ENCODE measurements at places on chromosomes 2 and 18.

DNA sequence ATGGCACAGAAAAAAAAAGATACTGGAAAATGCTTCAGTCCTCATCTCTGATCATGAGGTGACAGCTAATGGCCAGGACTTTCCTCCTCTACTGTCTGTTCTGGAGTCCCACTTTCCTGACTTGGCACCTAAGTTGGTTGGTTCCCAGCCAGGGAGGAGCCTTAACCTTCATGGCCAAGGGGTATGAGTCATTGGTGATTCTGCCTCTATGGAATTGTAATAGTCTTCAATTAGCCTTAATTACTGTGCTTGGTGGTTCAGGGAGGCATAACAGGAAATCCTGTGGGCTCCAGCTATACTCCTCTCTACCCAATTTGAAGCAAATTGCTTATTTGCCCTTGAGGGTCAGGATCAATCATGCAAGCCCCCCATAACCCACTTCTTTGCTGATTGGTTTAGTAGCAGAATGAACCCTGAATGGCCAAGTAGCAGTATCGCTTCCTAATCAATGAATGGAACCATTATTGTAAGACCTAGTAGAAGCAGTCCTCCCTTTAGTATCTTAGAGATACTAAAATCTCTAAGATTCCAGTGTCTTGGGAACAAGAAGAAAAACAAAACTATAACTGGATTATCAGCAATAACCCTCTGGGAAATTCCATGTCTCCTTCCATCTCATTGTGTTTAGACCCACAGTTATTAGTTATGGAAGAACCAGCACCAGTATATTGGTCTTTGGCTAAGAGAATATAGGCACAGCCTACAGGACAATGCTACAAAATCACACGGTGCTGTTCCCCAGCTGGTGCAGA is 109.0 kb downstream of the COL6A3 start:
- no peak for DNase-seq

GRCh38 chr2:202072737-202073401 is at the start of gene KIAA2012:
Gene KIAA2012 (plus strand): TSS chr2:202073255. CDS start chr2:202073628, 373 bp downstream.
- DNase-seq, result no peak

DNA sequence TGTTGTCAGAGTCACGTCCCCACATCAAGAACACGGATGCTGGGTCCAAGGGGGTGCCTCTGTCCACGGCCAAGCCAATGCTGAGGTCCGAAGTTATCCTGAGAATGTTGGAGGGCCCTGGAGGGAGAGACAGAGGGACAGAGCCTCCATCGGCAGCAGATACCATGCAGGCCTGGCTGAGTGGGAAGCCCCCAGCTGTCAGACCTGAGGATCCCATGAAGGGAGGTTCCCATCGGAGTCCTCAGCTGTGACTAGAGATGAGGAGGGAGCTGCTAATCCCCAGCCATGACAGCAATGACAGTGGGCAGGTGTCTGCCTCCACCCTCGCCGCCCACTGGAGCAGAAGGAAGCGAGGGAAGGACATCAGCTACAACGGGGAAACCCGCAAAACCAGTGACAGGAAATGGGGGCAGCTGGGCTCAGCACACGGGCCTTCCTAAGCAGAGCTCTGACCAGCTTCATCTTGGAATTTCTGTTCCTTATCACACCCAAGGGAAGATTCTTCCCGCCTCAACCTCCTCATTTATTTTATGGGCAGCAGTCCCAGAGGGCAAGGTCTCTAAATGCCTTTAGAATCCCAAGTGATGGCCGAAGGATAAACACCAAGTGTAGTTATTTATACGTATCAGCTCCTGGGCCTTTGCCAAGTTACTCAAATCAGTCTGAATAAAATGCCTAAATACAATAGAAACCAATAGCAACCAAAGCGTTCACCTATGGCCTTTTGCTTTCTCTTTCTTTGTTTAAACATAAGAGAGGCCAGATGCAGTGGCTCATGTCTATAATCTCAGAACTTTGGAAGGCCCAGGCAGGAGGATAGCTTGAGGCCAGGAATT is 32.2 kb downstream of the FAM178B start:
- no peak for DNase-seq

GRCh38 chr2:19569300-19569791 is 210.9 kb upstream of the OSR1 start:
- no peak for DNase-seq

DNA sequence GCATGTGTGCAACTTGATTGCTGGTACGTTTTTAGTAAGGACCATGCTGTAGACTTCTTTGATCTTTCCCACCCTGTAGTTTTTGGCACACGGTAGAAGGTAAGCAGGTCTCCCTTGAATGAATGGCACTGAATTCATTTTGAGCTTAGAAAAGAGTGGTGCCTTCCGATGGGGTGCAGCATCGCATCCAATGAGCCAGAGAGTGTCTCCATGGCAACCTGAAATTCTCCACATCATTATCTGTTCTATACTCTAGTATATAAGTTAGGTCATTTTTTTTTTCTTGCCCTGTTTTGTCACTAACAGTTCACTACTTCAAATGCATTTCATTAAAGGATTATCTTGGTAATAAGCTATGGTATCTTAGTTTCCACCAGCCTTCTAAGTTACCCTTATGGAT is 81.2 kb upstream of the REV1 start:
- no peak for DNase-seq

- DNase-seq, result no peak
These were observed 100.0 kb upstream of the DTNA start for GRCh38 chr18:34609986-34610648.

- DNase-seq, result no peak
These were observed 67.6 kb downstream of the DHRS9 start for GRCh38 chr2:169136885-169137534.

GRCh38 chr2:169360984-169361705 is 1.2 kb downstream of the LRP2 start:
- DNase-seq, result no peak

DNA sequence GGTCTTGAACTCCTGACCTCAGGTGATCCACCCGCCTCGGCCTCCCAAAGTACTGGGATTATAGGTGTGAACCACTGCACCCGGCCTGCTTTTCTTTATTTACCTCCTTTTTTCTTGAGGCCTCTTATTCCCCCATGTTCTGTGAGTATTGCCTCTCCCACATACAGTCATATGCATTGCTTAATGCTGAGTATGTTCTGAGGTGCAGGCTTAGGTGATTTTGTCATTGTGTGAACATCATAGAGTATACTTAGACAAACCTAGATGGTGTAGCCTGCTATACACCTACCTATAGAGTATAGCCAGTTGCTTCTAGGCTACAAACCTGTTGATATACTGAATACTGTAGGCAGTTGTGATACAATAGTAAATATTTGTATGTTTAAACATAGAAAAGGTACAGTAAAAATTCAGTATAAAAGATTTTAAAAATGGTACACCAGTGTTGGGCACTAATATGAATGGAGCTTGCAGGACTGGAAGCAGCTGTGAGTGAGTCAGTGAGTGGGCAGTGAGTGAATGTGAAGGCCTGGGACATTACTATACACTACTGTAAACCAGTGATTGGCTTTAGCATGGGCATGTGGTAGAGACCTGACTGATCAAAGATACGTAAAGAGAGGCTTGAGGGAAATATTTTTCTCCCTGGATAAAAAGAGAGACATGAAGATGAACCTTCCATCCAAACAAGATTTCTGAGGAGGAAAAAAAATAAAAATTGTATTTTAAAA is 17.6 kb downstream of the SLC39A10 start:
- no peak for DNase-seq

- DNase-seq, result no peak
These were observed 184.2 kb downstream of the PDE1A start for GRCh38 chr2:182242609-182243008.

DNA sequence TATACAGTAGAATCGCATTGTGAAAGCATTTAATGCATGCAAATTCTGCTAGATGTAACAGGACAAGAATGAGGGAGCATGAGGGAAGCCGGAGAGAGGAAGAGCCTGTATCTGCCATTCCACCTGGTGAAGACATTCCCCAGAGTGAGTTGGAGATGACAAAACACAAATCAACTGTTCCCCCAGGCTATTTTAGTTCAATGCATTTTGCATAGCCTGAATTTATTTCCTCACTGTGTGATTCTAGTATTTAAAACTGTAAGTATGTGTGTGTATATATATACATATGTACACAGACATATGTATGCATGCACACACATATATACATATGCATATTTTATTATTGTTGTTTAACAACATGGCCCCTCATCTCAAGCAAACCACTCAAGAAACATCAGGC is 54.7 kb downstream of the CCDC68 start:
- no peak for DNase-seq

GRCh38 chr2:207503234-207503633 is 26.5 kb upstream of the CREB1 start:
- no peak for DNase-seq

DNA sequence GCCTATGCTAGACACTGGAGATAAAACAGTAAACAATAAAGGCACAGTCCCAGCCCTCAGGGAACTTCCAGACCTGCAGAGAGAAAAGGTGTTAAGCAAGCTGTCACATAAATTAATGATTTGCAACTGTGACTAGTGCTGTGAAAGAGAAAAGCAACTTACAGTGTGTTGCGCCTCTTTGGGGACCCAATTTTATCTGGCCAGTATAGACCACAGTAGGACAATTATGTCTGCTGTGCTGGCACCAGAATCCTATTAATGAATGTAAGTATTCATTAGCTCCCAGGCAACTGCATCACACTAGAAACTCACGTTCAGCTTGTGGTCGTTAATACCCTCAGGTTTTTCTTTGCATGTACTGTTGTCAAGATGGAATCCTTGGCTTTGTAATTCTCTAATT is 55.3 kb upstream of the CHST9 start:
- DNase-seq, result no peak

GRCh38 chr18:76882146-76882545 is 59.8 kb downstream of the ZNF236 start:
- no peak for DNase-seq

DNA sequence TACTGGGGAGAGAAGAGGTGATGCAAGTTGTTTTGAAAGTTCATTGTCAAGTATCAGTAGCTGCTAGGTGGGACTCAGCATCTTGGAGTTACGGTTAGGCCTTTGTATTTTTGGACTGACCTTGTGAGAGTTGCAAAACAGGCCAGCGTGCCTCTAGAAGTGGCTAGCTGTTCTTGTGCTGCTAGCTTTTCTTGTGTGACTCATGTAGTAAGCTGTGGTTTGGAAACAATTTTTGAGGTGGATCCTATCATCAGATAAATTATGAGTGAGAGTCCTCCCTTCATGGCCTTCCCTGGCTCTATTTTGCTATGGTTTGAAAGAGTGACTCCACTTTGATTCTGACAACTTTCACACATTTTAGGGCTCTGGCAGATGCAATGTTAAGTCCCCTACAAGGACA is 409.2 kb upstream of the HS6ST1 start:
- no peak for DNase-seq

- no peak for DNase-seq
These were observed 34.0 kb downstream of the LOXHD1 start for GRCh38 chr18:46622999-46623398.

- no peak for DNase-seq
These were observed 18.5 kb downstream of the USP34 start for GRCh38 chr2:61452392-61452791.

GRCh38 chr2:200962811-200963123 is 693 bp downstream of the ORC2 start:
- no peak for DNase-seq

- no peak for DNase-seq
These were observed 102.0 kb upstream of the PPP1CB start for GRCh38 chr2:28649481-28650265.

- no peak for DNase-seq
These were observed 6.7 kb downstream of the CWC22 start for GRCh38 chr2:180000434-180000833.

GRCh38 chr2:98050070-98050469 is 36.9 kb upstream of the VWA3B start:
- DNase-seq, result no peak

DNA sequence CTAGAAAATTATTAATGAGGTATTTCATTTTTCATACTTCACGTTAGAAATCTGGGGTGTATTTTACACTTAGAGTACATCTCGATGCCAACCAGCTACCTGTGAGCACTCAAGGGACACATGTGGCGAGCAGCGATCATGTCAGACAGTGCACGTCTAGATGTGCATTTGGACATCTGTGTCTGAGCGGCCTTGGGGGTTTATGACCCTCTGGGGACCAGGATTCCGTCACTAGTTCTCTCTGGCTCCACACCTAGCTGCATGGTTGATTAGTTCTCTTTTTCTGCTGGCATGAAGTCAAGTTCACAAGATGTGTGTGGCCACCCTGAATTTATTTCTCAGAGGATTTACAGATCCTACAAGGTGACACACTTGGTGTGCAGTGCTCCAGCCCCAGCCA is 192.2 kb downstream of the TSN start:
- DNase-seq, result no peak

DNA sequence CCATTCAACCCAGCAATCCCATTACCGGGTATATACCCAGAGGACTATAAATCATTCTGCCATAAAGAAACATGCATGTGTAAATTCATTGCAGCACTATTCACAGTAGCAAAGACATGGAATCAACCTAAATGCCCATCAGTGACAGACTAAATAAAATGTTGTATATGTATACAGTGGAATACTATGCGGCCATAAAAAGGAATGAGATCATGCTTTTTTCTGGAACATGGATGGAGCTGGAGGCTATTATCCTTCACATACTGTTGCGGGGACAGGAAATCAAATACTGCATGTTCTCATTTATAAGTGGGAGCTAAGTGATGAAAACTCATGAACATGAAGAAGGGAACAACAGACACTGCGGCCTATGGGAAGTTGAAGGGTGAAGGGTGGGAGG is 65.1 kb downstream of the EHBP1 start:
- no peak for DNase-seq

DNA sequence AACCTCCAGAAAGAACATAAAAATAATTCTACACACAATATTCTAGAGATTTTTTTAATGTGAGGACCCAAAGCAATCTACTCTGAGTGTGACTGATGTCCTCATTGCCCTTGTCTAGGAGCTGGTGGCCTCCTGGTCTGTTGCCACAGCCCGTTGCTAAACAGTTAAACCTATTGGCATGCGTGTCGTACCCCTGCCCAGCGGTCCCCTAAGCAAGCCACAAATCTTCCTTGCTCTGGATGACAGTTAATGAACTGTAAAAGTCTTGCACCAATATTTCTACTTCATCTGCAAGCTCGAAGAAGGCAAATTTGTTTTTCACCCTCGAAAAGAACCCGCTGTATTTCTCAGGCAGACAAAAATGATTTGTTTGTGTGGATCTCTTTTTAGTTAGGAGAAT is 489.1 kb upstream of the MEX3C start:
- DNase-seq, result no peak

GRCh38 chr2:54735636-54736035 is 12.2 kb downstream of the EML6 start:
- no peak for DNase-seq

DNA sequence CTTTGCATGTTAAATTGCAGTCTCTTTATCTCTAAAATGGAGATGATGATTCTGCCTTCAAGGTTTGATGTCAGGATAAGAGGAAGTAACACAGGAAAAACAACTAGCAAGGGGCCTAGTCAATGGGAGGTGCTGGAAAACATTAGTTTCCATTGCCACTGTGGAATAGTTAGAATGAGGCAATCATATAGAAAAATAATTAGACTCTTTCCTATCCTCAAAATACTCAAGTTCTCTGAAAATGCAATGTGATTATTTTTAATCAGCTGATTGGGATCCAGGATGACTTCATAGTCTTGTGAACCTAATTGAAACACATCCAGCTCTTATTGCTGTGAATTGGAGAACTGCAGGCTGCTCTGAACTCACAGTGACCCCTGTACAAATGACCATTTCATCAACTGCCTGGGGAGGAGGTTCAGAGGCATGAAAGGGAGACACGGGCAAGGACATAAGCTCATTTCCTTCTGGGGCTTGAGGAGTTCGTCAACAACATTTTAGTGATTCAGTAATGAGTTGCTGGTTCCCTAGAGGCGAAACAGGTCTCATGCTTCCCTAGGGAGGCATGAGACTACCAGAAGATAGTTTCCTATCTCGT is 422.5 kb downstream of the LPIN1 start:
- DNase-seq, result no peak

Measured in cortex of kidney (tissue), 1 donor.